ENCODE measurements at places on chromosomes 6 and 20. TPM values are rescaled to one million over a fixed set of nuclear protein-coding genes. Genes with fewer than 3 reads are reported as not detected.

ARMH2 gene
- total RNA-seq, result not detected

WTAP gene
- total RNA-seq, result 96.6 TPM

SUMO4 gene
- 1.6 TPM for total RNA-seq

PDSS2 gene
- 8.8 TPM for total RNA-seq

MUCL3 gene
- total RNA-seq, result not detected
